Amygdala (tissue), 56 donors: ENCODE measurements at places on chromosomes 4 and X.

- no peak for DNase-seq
Measured at GRCh38 chr4:38185406-38186144, 225.4 kb downstream of the PTTG2 start.

GRCh38 chr4:18945464-18945863, 923.9 kb upstream of the LCORL start:
- no peak for DNase-seq

DNA sequence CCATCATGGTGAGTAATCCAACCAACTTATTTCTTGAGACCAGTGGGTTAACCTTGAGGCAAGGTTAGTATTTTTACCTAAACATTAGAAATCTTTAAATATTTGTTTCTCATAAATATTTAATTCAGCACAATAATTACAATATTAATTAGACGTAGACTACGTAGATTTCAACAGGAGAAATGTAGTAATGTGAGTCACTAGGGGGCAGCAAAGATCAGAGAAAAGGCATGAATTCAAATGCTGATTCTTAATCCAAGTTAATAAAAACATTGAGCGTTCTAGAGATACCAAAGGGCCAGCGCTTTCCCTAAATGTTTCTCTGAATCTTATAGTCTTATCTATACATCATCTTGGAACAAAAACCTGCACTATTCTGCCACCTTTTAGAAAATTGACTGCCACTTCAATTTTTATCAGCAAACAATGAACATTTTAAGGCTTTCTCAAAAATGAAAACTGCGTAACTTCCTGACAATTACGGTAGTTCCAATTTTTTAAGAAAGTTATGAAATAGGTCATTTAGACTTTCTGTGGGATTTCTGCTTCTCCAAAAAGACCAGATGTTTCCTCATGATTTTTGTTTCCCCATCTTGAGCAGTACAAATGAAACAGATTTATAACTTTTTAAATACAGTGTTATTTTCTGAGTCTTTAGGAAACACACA, 180.7 kb downstream of the GASK1B start:
- DNase-seq: no peak

DNA sequence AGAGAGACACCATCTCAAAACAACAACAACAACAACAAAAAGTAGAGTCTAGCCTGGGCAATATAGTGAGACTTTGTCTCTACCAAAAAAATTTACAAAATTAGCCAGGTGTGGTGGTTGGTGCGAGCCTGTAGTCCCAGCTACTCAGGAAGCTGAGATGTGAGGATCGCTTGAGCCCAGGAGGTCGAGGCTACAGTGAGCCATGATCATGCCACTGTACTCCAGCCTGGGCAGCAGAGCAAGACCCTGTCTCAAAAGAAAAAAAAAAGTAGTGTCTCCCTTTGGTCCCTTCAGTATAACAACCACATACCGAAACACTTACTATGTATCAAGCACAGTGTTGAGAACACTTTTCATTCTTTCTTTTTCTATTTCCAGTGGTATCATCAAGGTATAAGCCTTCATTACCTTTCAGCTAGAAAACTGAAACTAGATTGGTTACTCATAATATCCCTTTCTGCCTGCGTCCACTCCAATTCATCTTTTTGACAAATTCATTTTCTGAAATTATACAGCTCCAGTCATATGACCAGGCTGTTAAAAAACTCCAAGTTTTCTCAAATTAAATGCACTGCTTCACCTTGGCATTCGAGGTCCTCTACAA, 54.1 kb downstream of the RPS6KA3 start:
- no peak for DNase-seq

DNA sequence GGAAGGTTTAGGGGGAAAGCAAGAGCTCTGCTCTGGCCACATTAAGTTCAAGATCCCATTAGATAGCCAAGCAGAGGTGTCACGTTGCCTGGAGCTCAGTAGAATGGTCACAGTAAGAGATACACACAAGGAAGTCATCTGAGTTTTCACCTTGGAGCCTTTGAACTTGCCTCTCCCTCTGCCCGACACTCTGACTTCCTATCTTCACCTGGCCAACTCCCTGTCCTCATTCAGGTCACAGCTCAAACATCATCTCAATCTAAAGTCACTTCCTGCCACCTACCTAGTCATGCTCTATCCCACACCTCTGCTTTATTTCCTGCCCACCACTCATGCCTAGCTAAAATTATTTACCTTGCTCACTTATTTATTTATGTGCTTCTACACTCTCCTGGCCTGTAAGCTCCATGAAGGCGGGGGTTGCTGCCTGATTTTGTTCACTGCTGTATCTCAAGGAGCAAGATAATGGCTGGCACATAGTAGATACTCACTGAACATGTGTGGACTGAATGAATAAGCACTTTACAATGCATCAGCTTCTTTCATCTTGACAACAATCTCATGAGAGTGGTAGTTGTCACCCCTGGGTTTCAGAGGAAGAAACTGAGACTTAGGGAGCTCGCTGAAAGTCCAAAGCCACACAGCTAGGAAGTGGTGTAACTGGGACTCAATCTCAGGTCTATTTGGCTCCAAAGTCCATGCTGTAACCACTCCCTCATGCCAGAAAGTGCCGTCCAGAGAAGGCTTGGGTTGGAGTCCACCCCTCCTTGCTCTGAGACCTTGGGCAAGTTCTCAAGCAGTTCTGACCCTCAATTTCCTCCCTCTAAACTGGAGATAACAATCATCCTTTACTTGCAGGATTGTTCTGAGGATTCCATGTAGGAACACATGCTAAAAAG, 40.3 kb downstream of the EFNB1 start:
- no peak for DNase-seq

- DNase-seq: no peak
Measured at GRCh38 chr4:175823015-175823742, 11.1 kb upstream of the GPM6A start.

- DNase-seq: no peak
Measured at GRCh38 chr4:5827108-5828004, 65.5 kb downstream of the CRMP1 start.

- DNase-seq: no peak
Measured at GRCh38 chrX:12360383-12360782, 222.1 kb downstream of the FRMPD4 start.
